ENCODE measurements at places on chromosomes 12 and 14. TPM values are rescaled to one million over a fixed set of nuclear protein-coding genes. Genes with fewer than 3 reads are reported as not detected.

- DNase-seq, result no peak
Observed at GRCh38 chr14:88003425-88003824, 1.5 kb upstream of the GPR65 start.

DNA sequence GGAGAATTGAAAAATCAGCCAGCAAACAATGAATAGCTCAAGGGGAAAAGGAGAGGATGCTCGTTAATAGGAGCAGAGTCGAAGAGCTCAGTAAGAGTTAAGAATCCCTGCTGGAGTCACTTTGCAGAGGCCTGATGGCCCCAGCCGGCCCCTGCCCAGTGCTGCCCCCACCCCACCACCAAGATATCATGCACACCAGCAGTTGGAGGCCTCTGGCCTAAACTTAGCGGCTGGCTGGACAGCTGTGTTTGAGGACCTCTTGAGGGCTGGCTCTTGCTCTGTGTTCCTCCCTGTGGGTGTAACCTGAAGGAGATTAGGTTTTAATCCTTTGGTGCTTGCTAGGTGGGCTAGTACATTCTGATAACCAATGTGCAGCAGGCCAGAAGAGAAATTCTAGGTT, 142.0 kb downstream of the PLXNC1 start:
- DNase-seq, result no peak

The C12orf56 gene
- 1.1 TPM for total RNA-seq

The PLEKHH1 gene
- 8.7 TPM for total RNA-seq

The MMAB gene
- 17.9 TPM for total RNA-seq

The SLC5A8 gene
- total RNA-seq, result 1.7 TPM

All from skin of body (tissue), 3 donors.